GM23338 (cell line): ENCODE measurements at places on chromosomes 5 and 9. TPM values are rescaled to one million over a fixed set of nuclear protein-coding genes. Genes with fewer than 3 reads are reported as not detected.

The ADAM19 gene
- polyA plus RNA-seq: 9.1 and 10.0 TPM in 2 replicates

The EMB gene
- 24.6 and 27.5 TPM in 2 replicates for polyA plus RNA-seq

The ACTBL2 gene
- polyA plus RNA-seq: not detected in 2 replicates

The RNF183 gene
- 0.24 and 0.42 TPM in 2 replicates for polyA plus RNA-seq

The MINAR2 gene
- polyA plus RNA-seq: not detected in 2 replicates

The MUSK gene
- polyA plus RNA-seq: not detected in 2 replicates

The SLC46A2 gene
- polyA plus RNA-seq: 0.11 TPM in 1 of 2 replicates, not detected in the other

The CD180 gene
- not detected in 2 replicates for polyA plus RNA-seq

The MAMDC4 gene
- 1.7 and 2.7 TPM in 2 replicates for polyA plus RNA-seq

The MOCS2 gene
- 35.8 and 41.8 TPM in 2 replicates for polyA plus RNA-seq

The STC2 gene
- 25.4 and 27.3 TPM in 2 replicates for polyA plus RNA-seq

- no peaks in the 10 kb centered on the region for H3K27me3 ChIP-seq
- H3K27ac ChIP-seq: no peak overlapping the region
- no peak overlapping the region for H3K4me3 ChIP-seq
- H3K36me3 ChIP-seq: no peaks in the 10 kb centered on the region
- peaks cover 14% of the 10 kb centered on the region; the same call in 1 of the 2 replicates for H3K4me1 ChIP-seq
Measured at GRCh38 chr5:176725521-176726280, 78.4 kb downstream of the TSPAN17 start.

DNA sequence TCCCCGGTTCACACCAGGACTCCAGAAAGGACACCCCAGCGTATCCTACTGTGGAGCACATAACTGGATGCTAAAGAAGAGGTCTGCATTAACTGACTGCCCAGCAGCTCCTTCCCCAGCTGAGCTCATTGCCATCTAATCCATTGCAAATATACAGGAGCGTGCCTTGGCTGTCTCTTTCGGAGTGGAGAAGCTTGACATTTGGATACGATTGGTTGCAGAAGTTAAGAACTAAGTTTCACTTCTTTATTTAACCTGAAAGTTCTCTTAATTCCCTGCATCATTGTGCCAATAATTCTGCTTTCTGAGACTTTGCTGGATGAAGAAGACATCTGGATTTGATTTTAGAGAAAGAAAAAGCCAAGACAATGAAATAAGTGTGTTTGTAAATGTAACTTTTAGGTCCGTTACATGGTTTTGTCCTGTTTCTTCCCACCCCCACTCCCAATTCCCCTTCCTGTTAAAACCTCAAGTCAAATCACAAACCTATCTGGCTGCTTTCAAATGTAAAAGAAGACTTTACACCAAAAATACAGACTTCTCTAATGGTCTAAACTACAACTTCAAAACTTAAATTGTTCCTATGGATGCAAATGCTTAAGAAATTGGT, 33.9 kb downstream of the TAS2R1 start:
- no peak for DNase-seq
- no peak overlapping the region for H3K4me3 ChIP-seq
- no peaks in the 10 kb centered on the region for H3K36me3 ChIP-seq
- no peak overlapping the region for H3K27ac ChIP-seq
- H3K4me1 ChIP-seq: peaks cover 11% of the 10 kb centered on the region

DNA sequence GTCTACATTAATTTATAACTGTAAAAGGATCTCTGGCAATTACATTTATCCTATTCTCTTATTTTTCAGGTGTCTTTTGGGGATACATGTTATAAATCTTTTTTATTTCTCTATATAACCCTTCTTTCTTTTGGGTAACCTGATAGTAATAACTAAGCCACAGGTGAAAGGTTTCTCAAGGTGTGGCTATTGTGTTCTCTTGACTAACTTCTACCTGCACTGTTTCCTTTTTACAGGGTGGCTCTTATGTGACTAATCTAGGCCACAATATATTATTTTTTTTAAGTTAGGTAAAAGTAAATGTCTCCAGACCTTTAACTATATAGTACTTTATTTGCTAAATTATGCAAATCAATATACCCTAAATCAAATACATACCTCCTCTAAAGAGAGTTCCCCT, 193.2 kb downstream of the EFNA5 start:
- H3K27me3 ChIP-seq: no peaks in the 10 kb centered on the region
- no peak for DNase-seq
- H3K4me3 ChIP-seq: no peak overlapping the region
- H3K4me1 ChIP-seq: peaks cover 53% of the 10 kb centered on the region
- no peaks in the 10 kb centered on the region for H3K36me3 ChIP-seq

- no peaks in the 10 kb centered on the region for H3K36me3 ChIP-seq
- H3K27me3 ChIP-seq: peaks cover 30% of the 10 kb centered on the region
- DNase-seq: no peak
- H3K4me1 ChIP-seq: peaks cover 16% of the 10 kb centered on the region
- H3K27ac ChIP-seq: no peak overlapping the region
- peak overlapping the region; percentile 93 for H3K4me3 ChIP-seq
Measured at GRCh38 chr5:143405849-143406098, 2.3 kb upstream of the NR3C1 start.

GRCh38 chr5:39158127-39158593, 61.2 kb downstream of the FYB1 start:
- no peaks in the 10 kb centered on the region for H3K27me3 ChIP-seq
- H3K4me1 ChIP-seq: no peaks in the 10 kb centered on the region
- DNase-seq: no peak
- no peak overlapping the region for H3K4me3 ChIP-seq
- H3K27ac ChIP-seq: no peak overlapping the region
- H3K36me3 ChIP-seq: no peaks in the 10 kb centered on the region

- no peak overlapping the region for H3K4me3 ChIP-seq
- no peaks in the 10 kb centered on the region for H3K4me1 ChIP-seq
- H3K27me3 ChIP-seq: no peaks in the 10 kb centered on the region
- H3K36me3 ChIP-seq: no peaks in the 10 kb centered on the region
- no peak for DNase-seq
Measured at GRCh38 chr5:124605541-124605940, 140.9 kb downstream of the ZNF608 start.

GRCh38 chr5:45694255-45694814, 1.8 kb downstream of the HCN1 start:
- no peak overlapping the region for H3K27ac ChIP-seq
- peaks cover 11% of the 10 kb centered on the region; the same call in 1 of the 2 replicates for H3K4me1 ChIP-seq
- peak overlapping the region; percentile 66 for H3K4me3 ChIP-seq
- no peaks in the 10 kb centered on the region for H3K36me3 ChIP-seq

GRCh38 chr5:55429613-55430253, 105.0 kb downstream of the PLPP1 start:
- H3K27me3 ChIP-seq: no peaks in the 10 kb centered on the region
- H3K4me3 ChIP-seq: no peak overlapping the region
- H3K4me1 ChIP-seq: no peaks in the 10 kb centered on the region
- no peak overlapping the region for H3K27ac ChIP-seq
